ENCODE measurements at places on chromosomes 5 and 9.

DNA sequence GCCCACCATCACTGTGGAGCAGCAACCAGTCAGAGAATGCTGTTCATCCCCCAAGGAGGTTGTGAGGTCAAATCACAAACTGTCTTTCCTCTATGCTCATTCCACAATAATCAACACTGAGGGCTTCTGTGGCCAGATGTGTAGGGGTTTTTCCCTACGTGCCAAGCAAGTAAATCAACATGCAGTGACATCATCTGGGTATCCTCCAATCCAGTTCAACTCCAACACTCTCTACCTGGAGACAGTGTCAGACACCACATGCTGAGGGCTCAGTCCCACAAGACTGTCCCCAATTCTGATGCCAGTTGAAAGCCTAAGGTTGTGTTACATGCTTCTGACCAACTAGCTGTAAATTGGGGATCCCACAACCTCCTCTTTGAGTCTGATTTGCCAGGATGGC lies 57.3 kb upstream of the DMRT1 start:
- no peak for DNase-seq

DNA sequence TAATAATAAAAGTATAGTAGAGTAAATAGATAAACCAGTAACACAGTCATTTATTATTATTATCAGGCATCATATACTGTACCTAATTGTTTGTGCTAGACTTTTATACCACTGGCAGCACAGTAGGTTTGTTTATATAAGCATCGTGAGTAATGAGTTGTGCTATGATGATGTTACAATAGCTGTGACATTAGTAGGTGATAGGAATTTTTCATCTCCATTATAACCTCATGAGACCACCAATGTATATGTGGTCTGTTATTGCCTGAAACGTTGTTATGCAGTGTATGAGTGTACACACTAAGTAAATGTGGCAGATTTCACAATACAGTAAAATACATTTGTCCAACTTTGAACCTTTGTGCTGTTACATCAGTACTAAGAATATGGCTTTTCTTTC lies 72.7 kb upstream of the SPATA31D4 start:
- peak; percentile 54 for DNase-seq

- DNase-seq, result no peak
Observed at GRCh38 chr5:145158730-145159129, 676.4 kb downstream of the PRELID2 start.

DNA sequence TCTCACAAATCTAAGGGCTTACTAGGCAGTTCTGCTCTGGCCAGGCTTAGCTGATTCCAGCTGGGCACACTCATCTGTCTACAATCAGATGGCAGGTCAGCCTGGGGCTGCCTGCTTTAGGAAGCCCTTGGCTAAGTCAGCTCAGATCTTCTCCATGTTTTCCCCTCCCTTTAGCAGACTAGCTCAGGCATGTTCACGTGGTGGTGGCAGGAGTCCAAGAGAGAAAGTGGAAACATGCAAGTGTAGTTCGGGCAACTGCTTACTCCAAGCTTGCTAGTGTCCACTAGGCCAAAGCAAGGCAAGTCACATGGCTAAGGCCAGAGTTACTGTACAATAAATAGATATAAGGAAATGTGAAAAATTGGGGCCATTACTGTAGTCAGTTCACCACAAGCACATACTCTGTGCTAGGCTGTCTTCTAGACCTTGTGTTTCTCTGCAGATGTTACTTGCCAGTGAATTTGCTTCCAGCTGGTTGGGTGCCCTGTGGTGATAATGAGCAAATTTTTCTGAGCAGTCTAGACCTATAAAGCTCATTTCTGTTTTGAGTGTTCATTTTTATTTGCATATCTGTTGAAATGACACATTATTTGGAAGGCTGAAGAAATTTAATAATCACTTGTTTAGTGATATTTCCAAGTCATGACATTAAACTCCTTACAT lies 38.3 kb downstream of the RECK start:
- peak; percentile 84 for DNase-seq

GRCh38 chr9:36677611-36678010 lies 104.9 kb downstream of the MELK start:
- DNase-seq, result no peak

GRCh38 chr9:30582240-30582639 lies 1802.2 kb upstream of the ACO1 start:
- no peak for DNase-seq

- DNase-seq, result peak; percentile 50
Observed at GRCh38 chr9:20884985-20885593, 146.4 kb downstream of the HACD4 start.

DNA sequence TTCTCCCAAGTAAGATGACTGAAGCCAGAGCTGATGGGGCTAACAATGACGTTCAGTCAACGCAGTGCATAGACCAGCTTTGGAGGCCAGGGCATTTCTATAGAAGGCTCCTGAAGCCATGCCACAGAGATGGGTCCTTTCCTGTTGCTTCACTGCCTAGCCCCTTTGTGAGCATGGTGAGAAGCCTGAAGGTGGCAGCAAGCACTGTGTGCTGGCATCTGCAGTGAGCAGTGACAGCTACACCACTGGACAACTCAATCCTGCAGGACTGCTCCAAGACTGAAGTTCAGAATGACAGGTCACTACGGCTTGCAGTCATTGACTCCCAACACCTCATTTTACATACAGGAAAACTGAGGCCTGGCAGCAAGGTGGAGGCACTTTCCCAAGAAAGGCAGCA lies 229.0 kb downstream of the TSSK1B start:
- no peak for DNase-seq

GRCh38 chr5:133052317-133053175 lies 733 bp downstream of the HSPA4 start:
- DNase-seq, result peak; percentile 39

DNA sequence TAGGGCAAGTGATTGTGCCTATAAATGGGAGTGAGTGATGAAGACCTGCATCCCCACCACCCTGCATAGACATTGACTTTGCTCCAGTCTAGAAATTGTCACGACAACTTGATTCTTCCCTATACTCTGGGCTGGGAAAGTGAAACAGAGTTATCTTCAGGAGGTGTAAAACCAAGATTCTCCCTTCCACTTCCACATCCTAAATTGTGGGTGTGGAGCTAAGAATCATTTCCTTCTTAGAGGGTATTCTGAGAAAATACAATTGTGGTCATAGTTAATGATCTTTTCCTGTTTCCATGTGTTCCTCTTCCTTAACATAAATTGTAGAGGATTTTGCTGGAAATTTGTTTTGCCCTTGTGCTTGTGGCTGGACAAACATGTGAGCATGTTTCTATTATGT lies 96.8 kb upstream of the PJA2 start:
- no peak for DNase-seq

DNA sequence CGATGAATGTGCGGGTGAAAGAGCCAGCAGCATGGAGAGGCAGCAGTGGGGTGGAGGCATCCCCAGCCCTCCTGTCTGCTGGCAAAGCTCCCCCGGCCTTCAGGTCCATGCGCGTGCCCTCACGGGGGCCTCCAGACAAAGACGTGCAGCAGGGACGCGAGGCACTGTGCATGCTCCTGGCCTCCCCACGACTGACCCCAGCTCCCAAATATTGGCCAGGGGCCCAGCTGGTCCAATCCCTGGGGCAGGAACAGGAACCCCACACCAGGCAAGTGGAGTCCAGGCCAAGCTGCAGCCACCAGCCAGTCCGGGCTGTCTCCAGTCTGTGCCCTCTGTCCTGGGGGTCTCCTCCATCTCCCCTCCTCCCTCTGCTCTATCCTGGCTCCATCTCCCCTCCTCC lies 33.5 kb upstream of the LRRC14B start:
- no peak for DNase-seq

GRCh38 chr5:133381041-133381440 lies 231.3 kb downstream of the FSTL4 start:
- no peak for DNase-seq

DNA sequence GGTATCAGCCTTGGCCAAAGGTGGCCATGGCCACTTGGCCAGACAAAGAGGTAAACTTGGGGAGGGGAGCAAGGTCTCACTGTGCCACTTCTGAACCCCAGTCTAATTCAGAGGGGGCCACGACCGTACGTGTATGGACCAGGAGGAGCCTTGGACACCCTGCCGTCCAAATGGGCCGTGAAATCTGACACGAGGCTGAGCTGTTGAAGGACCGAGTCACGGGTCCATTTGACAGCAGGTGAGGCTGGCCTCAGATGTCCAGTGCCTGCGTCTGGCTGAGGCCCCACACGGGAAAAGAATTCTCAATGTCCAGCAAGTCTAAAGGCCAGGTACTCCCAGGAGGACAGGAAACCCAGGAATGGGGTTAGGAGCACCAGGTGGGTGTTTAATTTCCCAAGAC lies 17.7 kb downstream of the CMBL start:
- DNase-seq, result no peak

- DNase-seq, result no peak
Observed at GRCh38 chr9:122337556-122337929, 33.3 kb upstream of the PTGS1 start.

DNA sequence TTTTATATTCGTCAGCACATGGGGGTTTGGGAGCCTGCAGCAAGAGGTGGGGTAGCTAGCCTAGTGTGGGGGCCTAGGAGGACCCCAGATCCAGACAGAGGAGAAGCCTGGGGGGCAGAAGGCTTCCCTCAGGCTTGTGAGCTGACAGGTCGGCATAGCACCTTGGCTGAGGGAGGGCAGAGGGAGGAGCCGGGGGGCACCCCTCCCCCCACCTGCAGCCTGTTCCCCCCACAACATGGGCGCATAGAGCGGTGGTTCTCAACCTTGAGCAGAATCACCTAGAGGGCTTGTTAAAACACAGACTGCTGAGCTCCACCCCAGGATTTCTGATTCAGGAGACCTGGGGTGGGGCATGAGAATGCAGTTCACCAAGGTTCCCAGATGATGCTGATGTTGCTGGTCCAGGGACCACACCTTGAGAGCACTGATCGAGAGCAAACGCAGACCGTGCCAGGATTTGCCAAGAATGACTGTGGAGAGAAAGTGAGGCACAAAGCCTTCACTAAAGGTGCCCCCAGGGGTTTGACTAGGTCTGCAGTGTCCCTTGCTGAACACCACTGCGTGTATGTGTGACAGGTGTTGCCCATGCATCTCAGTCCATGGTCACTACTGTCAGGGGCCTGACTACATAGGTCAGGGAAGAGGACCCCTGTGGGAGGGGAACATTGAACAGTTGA lies 163.3 kb downstream of the MACROH2A1 start:
- no peak for DNase-seq

DNA sequence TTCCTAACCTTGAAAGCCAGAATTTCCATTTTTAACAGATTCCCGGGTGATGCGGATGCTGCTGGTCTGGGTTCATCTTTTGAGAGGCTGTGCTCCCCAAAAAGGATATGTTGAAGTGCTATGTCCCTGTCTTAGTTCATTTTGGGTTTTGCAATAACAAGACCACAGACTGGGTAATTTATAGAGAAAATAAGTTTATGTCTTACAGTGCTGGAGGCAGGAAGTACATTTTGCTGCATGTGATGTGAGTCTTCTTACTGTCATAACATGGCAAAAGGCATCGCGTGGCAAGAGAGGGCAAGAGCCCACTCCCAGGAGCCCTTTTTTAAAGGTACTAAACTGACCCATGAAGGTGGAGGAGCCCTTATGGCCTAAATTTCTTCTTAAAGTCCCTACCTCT lies 114.1 kb downstream of the DAPK1 start:
- DNase-seq, result no peak

- DNase-seq, result no peak
Observed at GRCh38 chr5:82160948-82161347, 117.2 kb downstream of the RPS23 start.

- DNase-seq, result no peak
Observed at GRCh38 chr5:26572480-26572879, 465.9 kb downstream of the CDH9 start.

DNA sequence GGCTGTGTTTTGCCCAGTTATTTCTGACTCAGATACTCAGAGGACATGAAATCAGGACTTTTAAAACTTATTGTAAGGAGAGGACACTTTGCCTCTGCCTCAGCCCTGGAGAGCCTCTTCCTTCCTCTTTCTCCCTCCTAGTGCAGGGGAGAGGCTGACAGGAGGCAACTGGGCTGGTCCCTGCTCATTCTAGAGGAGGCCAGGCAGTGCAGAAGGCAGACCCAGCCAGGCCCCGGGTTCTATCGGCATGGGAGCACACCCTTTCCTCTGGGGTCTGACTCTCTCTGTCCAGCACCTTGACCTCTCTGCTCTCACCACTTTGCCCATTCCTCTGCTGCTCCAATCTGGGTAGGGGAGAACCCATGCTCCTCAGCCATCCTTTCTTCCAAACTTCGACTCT lies 16.0 kb upstream of the SMIM32 start:
- DNase-seq, result no peak

- DNase-seq, result no peak
Observed at GRCh38 chr5:179876610-179876952, 18.0 kb upstream of the MRNIP start.

DNA sequence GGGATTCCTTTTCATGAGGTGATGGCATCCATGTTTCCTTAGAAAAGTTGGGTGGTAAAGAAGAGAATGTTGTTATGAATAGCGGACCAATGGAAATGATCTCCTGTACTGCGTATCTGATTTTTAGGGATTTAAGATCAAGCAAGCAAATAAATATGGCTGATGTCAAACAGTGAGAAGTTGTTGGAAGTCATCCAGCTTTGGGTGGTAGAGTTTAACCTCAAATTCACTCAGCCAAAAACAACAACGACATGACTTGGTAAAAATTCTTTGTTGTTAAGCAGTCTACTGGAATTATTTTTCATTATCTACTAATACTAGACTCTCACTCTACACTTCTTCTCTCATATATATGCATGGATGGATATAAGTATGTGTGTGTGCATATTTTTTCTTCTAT lies 426.5 kb downstream of the CTNND2 start:
- no peak for DNase-seq

DNA sequence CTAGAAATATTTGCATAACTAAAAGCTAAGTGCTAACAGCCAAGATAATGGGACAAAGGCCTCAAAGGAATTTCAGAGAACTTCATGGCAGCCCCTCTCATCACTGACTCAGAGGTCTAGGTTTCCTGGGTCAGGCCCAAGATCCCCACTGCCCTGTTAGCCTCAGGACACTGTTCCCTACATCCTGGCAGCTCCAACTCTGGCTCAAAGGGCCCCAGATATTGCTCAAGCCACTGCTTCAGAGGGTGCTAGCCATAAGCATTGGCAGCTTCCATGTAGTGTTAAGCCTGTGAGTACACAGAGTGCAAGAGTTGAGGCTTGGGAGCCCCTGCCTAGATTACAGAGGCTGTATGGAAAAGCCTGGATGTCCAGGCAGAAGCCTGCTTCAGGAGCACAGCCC lies 998.1 kb downstream of the TLE1 start:
- peak; percentile 7 for DNase-seq

DNA sequence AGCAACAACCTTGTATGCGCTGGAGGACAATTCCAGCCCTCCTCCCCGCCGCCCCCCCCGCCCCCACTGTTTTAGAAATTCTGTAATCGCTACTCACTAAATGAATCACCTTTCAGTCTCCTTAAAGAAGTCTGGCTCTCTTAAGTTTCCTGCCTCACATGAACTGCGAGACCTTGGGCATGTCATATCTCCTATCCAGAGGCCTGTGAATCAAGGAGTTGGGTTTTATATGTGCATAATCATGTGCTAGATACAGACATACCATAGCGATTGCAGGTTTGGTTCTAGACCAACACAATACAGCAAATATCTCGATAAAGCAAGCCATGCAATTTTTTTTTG lies 337 bp upstream of the DMAC1 start:
- DNase-seq, result no peak

GRCh38 chr5:130529511-130530485 lies 625.5 kb downstream of the CHSY3 start:
- no peak for DNase-seq

Measured in fibroblast of gingiva (primary cell).